ENCODE measurements at places on chromosomes 2 and 18.

DNA sequence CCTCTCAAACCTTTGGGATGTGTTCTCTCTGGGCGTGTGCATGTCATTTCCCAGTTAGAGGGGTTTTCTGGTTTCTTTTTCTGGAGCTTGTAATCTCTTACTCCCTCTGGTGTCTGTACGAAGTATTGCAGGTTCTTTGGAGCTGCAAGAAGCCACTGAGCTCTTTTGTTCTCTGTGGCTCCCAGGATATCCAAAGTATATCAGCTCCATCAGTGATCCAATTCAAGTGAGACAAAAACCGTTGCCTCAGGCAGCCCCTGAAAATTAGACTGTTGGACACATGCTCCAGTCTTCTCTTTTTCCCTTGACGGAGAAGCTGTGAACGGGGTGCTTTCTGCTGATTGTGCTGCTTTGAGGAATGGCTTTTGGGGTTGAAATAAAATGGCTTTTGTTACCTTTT, 59.0 kb upstream of the LDLRAD4 start:
- no peak for DNase-seq

DNA sequence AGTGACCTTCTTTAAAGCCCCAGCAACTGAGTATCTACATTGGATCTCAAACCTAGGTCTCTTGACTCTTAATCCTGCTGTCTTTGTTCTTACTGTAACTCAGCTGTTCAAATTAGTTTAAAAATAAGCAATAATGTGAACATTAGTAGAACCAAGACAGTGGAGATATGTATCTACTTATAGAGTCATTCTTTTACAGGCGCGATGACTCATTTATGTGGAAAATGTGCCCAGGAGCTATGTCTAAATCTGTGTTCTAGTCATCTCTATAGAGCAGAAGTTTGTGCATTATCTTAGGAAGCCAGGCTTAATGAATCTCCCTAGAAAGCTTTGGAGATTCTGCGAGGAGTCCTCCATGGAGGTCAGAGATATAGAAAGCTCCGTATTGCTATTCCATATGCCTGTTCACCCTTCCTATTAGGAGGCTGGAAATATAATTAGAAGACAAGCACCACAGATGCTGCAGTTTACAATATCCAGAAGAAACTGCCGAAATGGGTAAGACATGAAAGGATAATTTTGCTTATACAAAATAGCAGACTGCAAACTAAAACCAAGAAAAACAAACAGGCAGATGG, 211.6 kb downstream of the TRIB2 start:
- DNase-seq = no peak

- DNase-seq = no peak
These were observed 9.2 kb downstream of the GRP start for GRCh38 chr18:59229191-59229590.

DNA sequence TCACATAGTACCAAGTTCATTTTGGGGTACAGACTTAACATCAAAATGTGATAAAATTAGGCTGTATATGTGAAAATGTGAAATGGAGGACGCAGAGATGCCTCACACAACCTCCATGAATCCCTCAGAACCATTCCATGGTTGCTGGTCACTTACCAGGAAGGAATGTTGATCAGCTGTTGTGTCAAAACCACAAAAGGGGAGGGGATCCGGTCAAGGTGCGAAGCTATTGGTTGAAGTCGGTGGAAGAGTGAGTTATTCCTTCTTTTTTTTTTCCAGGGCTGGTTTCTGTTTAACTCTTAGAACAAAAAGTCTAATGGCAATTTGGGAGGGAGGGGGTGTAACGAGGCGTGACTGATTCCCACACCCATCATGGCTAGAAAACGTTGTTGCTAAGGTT, 32.3 kb upstream of the REG3A start:
- no peak for DNase-seq

- DNase-seq = no peak
These were observed 118.6 kb upstream of the SERPINE2 start for GRCh38 chr2:224157655-224158054.

DNA sequence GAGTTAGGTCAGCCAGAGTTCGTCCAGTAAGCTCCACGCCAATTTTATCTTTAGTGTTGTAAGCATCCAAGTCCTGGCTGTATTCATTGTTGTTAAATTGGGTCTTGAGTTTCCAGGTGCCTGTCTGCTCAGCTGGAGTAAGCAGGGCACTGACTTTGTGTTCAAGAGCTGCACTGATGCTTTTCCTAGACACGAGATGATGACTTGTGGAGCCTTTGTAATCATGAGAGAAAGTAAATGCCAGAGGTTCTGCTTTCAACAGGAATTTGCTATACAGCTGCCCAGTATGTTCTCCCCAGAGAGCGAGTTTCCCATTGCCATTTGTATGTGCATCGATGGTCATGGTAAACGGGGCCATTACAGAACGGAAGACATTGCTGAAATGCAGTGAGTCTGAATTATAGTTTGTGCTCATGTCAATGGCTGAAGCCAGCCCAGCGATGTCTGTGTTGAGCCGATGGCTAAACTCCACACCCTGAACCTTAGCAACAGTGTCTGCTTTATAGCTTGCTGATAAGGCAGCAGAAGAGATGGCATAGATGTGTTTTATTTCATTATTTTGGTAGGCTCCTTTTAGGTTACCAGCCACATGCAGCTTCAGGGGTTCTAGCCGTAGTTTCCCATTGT, 32.9 kb downstream of the APOB start:
- no peak for DNase-seq

DNA sequence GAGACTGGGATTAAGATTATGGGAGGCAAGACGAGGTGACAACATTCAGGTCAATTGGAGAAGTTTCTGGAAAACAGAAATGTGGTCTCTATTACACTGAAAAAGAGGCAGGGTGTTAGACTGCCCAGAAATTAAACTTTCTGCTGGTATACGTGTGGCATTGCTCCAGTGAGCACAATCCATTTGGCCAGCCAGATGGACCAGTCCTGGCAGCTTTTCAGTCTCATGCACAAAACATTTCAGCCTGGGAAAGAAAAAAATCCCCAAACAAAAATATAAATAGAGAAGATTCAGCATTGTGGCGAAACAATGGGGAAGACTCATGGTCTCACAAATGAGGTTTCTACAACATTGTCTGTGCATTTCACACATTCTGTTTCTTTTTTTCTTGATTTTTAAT, 113.9 kb downstream of the HNMT start:
- no peak for DNase-seq

- DNase-seq = no peak
These were observed 7.9 kb downstream of the IL1RL2 start for GRCh38 chr2:102194609-102195268.

Data from stimulated activated CD8-positive, alpha-beta memory T cell treated with anti-CD3 and anti-CD28 coated beads, Interleukin-2, amount 100 ng/mL, for 48 hours (primary cell).